ENCODE measurements at places on chromosomes 11 and 22. TPM values are rescaled to one million over a fixed set of nuclear protein-coding genes. Genes with fewer than 3 reads are reported as not detected.

- DNase-seq: no peak
These were observed 36.5 kb downstream of the TOM1 start for GRCh38 chr22:35335936-35336781.

DNA sequence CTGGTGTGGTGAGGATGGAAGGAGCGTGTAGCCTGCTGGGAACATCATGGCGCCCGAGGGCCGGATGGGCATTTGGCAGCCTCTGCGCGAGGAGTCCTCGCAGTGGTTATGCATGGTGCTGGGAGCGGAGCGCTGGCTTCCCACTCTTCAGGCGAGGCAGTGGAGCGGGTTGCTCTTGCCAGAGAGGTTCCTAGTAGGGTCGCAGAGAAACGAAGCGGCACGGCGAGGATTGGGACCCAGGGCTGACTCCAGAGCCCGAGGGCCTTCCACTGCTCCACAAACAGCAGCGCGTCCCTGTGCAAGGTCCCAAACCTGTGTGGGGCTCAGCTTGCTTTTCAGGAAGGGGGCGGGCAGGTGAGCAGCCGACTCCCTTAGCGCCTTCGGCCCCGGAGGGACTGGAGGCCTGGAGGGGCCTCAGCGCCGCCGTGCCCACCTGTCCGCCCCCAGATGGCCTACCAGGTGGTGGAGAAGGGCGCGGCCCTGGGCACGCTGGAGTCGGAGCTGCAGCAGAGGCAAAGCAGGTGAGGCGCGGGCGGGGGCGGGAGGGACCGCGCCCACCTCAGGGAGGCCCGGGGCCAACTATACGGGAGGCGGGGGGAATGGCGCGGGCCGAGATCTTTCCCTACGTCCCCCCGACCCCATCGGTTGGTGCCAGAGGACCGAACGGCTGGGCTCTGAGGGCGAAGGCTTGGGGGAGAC lies 7.2 kb downstream of the ATG16L2 start:
- no peak for DNase-seq

RASSF10 gene
- total RNA-seq: 8.7 TPM

GRCh38 chr11:8584511-8584910 lies 9.5 kb downstream of the STK33 start:
- no peak for DNase-seq

DNA sequence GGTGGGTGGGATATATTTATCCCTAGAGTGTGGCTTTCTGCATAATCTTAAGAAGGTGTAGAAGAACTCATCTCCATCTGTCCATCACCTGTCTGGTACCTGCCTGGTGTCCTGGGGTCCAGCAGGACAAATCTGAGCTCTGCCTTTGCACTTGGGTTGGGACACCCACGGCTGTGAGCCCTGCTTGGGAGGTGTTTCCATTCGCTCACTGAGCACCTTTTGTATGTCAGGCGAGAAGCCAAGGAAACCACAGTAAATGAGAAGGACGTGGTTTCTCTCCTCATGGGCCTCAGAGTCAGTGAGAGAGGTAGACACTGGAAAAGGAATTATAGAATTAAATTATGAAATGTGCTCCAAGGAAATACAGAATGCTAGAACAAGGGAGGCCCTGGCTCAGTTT lies 555.9 kb downstream of the MIAT start:
- no peak for DNase-seq

GRCh38 chr11:119335091-119335654 lies 846 bp downstream of the RNF26 start:
- no peak for DNase-seq

MS4A6E gene
- not detected for total RNA-seq

Measured in Calu3 (cell line).